Stimulated activated CD4-positive, alpha-beta T cell treated with anti-CD3 and anti-CD28 coated beads, Interleukin-15, amount 100 ng/mL, for 48 hours (primary cell): ENCODE measurements at places on chromosomes 3 and 15.

GRCh38 chr15:34944936-34945335, 24.6 kb downstream of the AQR start:
- DNase-seq, result no peak

- no peak for DNase-seq
These were observed 333.8 kb downstream of the PDCD6IP start for GRCh38 chr3:34132069-34132692.

- no peak for DNase-seq
These were observed 17.4 kb upstream of the CRTC3 start for GRCh38 chr15:90512276-90512675.

GRCh38 chr15:62079594-62079993, 12.8 kb downstream of the C2CD4A start:
- no peak for DNase-seq

DNA sequence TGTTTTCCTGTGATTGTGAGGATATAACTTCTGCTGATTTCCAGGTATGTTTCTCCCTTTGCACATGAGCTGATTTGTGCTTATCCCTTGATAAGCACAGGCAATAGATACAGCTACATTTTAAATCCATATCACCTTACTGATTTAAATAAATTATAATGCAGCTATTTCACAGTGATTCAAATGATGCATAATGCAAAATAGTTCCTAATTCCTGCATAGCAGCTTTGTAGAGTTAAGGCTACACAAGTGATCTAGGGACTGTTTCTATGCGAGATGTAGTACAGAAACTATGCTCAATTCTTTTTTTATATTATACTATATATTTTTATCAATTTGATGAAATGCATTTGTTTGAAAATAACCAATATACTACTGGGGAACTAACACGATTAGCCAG, 334.2 kb downstream of the LRTM1 start:
- no peak for DNase-seq

GRCh38 chr15:69526081-69527061, 73.8 kb downstream of the RPLP1 start:
- no peak for DNase-seq

DNA sequence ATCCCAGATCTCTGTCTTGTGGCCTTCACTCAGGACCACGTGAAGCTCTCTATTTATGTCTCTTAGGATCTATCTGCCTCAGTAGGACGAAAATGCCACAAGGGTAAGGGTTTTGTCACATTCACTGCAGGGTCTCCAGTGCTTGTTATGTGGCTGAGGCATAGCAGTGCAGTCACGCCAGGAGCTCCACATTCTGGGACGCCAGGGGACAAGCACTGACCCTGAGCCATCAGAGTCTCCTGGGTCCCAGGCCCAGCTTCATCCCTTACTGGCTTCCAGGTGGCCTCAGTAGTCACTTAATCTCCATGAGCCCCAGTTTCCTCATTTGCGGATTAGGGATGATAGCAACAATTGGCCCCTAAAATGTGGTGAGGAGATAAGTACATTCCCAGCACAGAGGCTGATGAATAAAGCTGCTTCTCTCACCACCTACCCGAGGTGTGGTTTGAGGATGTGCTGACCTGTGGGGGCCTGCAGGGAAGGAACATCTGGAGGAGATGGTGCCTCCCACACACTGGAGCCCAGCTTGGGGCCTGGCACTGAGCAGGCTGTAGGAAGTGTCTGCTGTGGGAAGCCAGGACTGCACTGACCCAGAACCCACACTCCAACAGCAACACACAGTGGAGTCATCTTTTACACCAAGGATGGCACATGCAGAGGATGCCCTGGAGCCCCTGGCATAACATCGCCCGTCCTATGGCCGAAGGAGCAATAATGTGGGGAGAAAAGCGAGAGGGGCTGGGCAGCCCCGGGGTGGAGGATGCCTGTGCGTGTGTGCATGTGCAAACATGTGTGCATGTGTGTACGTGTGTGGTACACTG, 93.2 kb upstream of the IQSEC1 start:
- no peak for DNase-seq

DNA sequence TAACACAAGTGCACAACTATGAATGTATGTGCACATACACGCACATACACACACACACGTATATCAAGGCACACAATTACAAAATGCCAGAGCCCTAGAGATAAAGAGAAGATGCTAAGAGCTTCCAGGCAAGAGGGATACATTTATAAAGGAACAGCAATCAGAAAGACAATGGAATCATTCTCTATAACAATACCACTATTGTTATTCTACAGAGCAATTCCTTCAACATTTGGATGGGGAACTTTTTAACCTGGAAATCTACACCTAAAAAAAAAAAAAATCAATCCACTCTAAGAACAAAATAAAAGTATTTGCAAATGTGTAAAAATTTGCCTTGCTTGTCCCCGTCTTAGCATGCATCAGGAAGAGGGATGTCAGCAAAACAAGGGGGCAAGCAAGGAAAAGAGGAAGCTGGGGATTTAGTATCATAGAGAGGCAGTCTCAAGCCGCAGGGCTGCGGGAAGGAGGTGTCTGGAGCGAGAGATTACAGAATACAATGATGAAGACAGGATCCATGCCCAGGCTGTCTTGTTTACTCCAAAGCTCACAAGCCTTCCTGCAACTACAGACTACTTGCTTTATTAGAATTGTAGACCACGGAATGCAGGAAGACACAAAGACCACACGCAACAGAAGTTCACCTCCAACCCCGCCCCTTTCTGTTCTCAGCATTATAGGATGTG, 220.2 kb downstream of the NTRK3 start:
- DNase-seq, result no peak

- no peak for DNase-seq
These were observed 400.3 kb downstream of the TBC1D5 start for GRCh38 chr3:17342119-17342518.

- no peak for DNase-seq
These were observed 4.9 kb downstream of the HIGD1A start for GRCh38 chr3:42799376-42799775.

DNA sequence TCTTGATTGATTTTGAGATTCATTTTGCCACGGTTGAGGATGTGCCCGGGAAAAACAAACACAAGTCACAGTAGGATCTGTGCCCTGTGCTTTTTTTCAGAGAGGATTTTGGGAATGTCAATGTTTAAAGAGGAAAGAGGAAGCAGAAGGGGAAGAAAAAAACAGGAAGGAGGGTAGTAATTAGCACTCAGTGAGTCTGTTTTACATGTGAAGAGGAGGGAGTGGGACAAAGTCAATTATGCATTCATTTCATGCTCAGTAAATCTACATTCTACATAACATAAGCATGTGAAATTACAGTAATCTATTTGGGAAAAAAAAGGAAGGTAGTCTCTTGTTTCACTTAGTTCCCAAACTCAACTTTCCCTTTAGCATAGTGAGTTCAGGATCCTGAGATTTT, 18.3 kb upstream of the CD200 start:
- DNase-seq, result no peak

GRCh38 chr3:129722527-129722926, 116.1 kb upstream of the PLXND1 start:
- no peak for DNase-seq

GRCh38 chr3:71518089-71518488, 65.4 kb downstream of the FOXP1 start:
- DNase-seq, result no peak

- no peak for DNase-seq
These were observed 102.9 kb upstream of the NR2E3 start for GRCh38 chr15:71707230-71708050.

DNA sequence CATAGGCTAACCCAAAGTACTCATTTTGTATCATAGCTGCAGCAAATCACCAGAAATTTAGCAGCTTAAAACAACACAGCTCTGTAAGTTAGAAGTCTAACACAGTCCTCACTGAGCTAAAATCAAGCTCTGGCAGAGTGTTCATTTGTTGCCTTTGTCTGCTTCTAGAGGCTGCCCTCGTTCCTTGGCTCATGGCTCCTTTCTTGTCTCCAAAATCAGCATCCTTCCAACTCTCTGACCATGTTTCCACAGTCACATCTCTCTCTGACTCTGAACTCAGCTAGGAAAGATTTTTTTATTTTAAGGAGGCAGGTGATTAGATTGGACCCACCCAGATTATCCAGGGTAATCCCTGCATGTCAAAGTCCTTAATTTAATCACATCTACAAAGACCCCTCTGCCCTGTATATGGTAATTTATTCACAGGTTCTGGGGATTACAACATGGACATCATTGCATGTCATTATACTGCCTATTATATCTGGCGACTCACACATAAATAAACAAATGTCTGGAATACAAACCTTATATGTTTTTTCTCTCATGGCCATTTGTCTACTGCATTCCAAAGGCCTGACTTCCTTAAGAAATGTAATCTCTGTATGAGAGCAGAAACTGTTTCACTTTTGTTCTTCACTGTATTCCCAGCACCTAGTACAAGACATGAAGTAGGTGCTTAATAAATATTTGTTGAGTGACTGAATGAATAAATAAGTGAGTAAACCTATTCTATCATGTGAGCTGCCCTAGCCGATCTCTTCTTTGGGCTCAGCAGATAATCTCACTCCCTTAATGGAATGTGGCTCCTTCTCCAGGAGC, 15.1 kb upstream of the UACA start:
- no peak for DNase-seq

DNA sequence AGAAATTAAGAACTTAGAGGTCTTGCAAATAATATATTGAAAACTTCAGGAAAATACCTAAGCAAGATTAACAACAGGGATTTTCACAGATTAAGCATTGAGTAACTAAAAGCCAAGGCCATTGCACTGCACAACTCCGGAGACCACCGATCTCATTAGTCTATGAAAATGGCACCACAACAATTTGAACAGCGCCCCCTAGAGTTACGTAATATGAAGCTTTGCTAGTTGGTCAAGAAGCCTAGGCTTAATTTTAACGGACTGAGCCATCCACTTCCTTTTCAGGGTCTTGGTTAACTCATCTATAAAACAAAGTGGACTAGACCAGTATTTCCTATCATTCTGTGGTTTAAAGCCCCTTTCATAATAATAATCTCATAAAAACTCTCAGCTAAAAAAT, 24.8 kb downstream of the TMEM212 start:
- no peak for DNase-seq

GRCh38 chr3:46845860-46846623, 17.2 kb downstream of the MYL3 start:
- DNase-seq, result peak; percentile 61

- DNase-seq, result no peak
These were observed 2.7 kb upstream of the KNSTRN start for GRCh38 chr15:40379853-40380252.

DNA sequence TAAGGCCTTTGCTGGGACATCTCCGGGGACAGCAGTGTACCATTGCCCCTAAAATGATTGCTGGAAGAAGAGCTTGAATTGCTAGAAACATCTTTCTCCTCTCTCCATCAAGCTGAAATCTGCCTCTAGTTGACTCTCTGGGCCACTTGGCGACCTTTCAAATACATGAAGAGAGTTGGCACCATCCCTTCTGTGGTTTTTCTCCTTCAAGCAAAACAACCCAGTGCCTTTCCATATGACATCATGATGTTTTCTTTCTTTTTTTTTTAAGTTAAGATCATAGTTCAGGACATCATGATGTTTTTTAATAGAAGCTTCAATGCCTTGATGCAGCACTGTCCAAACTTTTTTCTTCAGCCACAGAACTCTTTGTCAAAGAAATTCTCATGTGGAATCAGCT, 144.0 kb upstream of the PTPRG start:
- DNase-seq, result no peak

DNA sequence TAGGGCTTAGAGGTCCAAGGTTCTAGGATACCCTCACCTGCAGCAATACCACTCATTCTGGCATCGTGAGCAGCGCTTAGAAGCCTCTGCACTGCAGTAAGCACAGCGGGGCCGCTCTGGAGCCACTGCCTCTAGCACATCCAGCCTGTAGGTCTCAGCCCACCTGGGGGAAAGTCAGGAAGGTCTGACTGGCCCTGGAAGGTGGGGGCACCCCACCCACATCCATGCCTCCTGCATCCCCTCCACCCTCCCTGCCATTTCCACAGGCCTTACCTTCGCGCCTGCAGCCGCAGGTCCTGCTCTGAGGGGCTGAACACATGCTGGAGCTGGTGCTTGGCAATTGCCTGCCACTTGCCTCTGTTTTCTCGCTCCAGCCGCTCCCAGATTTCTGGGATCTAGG, 901 bp upstream of the RASSF1 start:
- no peak for DNase-seq

GRCh38 chr3:72836923-72837322, 11.3 kb downstream of the SHQ1 start:
- DNase-seq, result no peak

DNA sequence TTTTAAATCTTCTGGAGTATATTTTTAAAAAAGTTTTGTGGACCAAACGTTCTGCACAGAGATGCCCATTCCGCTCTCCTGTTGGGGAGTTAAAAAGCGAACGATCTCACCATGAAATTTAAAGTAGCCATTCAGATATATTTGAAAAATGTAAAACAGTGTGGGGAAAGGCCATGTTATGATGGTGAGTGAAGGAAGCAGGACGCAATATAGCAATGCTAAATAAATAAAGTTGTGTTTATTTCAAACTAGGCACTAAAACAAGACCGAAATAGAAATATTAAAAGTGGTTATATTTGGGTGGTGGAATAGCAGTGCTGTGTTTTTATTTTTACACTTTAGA, 327 bp upstream of the CCDC13 start:
- DNase-seq, result no peak

DNA sequence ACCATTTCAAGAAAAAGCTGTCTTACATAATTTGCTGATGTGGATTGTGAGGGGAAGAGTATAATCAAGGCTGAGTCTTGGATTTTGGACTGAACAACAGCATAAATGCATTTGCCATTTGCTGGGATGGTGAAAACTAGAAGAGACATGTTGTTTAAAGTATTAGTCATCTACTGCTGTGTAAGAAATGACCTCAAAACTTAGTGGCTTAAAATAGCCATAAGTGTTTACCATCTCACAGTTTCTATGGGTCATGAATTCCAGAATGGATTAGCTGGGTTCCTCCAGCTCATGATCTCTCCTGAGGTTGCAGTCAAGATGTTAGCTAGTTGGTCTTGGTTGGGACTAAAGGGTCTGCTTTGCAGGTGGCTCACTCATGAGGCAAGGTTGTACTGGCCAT, 66.2 kb downstream of the SCN11A start:
- no peak for DNase-seq

GRCh38 chr3:49339581-49339940, 292 bp downstream of the USP4 start:
- DNase-seq, result no peak

DNA sequence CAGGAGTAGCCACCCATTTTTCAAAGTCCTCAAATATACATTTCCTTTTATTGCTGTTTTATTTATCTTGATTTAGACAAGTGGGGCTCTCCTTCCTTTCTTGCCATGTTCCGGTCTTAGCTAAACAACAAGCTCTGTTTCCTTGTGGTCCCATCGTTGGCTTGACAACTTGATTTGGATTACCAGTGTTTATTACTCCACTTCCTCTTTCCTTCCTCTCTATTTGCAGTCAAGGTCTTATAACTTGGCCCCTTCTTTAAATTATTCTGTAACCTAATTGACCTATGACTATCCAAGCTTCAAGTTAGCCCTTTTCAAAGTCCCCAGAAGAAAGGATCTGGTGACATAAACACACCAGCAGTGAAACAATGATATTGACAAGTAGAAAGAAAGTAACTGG, 130.6 kb upstream of the STT3B start:
- DNase-seq, result no peak
